Stimulated activated CD4-positive, alpha-beta T cell treated with anti-CD3 and anti-CD28 coated beads, Interleukin-1b, Interleukin-23, amount 100 ng/mL, for 1 hour (primary cell): ENCODE measurements at places on chromosomes 2 and 18.

DNA sequence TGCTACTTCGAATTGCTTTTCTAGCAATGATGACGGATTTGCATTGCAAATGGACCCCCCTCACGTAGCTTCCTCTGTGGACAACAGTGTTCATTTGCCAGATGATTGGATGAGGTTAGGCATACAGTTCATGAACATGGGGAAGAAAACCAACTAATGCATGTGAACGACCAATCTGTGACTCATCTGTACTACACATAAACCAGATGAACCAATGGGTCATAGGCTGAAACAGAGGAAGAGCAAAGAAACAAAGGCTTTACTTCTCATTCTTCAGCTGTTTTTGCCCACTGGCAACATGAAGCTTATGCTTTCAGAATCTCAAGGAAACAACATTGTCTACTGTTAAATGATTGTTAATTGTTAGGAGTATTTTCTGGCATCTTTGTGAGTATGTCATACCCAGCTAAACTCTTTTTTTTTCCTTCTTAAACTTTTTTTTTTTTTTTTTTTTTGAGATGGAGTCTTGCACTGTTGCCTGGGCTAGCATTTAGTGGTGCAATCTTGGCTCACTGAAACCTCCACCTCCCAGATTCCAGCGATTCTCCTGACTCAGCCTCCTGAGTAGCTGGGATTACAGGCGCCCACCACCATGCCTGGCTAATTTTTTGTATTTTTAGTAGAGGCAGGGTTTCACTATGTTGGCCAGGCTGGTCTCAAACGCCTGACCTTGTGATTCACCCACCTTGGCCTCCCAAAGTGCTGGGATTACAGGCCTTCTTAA is 35.5 kb downstream of the EFEMP1 start:
- DNase-seq = no peak

GRCh38 chr2:46036929-46037328 is 260.3 kb upstream of the EPAS1 start:
- no peak for DNase-seq

DNA sequence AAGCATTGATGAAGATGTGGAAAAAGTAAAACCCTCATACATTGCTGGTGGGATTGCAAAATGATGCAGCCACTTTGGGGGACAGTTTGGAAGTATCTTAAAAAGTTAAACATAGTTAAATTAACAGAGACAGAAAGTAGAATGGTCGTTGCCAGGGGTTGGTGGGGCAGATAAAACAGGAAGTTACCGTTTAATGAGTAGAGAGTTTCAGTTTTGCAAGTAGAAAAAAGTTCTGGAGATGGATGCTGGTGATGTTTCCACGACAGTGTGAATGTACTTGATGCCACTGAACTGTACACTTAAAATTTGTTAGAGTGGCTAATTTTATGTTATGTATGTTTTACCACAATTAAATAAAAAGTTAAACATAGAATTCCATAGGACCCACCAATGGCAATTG is 44.5 kb upstream of the EGR4 start:
- no peak for DNase-seq

DNA sequence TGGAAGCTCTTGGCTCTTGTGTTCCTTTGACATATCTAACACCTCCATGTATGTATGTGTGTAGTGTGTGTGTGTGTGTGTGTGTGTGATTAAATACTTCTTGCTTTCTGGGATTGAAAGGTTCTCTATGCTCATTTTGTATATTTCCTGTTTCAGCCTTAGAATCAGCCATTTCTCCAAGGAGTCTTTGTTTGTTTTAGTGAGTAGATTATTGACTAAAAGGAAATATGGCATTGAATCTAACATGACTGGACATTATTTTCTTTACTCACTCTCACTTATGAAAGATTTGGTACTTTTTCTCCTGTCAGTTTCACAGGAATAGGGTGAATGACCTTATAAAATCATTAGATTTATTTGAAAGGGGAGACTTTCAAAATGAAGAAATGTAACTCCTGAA is 413.8 kb upstream of the SLC14A2 start:
- DNase-seq = no peak

GRCh38 chr2:206876216-206876860 is 63.0 kb upstream of the CPO start:
- DNase-seq = no peak

DNA sequence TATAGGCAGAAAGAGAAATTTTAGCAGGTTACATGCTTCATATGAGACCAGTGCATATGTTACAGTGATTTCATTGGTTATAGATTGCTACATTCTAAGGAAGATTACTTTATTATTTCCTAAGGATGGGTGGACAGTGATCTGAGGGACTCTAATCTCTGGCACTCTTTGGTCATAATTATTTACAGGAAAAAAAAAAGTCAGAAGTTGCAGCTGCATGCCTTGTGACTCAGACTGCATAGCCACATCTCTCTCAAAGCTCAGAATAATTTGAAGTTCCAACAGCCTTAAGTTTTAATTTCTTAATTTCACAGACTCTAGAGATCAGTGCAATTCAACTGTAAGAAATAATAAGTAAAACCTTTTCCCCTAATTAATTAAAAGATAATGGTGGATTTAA is 27.1 kb upstream of the BARD1 start:
- DNase-seq = no peak

GRCh38 chr2:7835151-7835550 is 846.7 kb upstream of the ID2 start:
- DNase-seq = no peak

DNA sequence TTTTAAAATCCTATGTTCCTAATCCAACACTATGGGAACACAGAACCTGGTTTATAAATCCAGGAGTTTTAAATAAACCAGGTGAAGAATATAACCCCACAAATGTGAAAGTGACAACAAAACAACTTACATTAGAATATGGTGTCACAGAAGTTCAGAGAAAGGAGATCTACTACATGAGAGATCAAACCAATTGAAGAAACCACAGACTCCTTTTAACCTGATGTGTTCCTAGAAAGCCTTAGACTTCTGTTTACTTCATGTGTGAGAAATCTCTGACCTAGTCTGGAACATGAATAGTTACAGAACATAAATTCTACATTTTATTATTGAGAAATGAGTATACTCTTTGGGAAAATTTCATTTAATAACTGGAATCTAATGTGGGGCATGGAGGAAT is 165.3 kb downstream of the FTCDNL1 start:
- DNase-seq = no peak

DNA sequence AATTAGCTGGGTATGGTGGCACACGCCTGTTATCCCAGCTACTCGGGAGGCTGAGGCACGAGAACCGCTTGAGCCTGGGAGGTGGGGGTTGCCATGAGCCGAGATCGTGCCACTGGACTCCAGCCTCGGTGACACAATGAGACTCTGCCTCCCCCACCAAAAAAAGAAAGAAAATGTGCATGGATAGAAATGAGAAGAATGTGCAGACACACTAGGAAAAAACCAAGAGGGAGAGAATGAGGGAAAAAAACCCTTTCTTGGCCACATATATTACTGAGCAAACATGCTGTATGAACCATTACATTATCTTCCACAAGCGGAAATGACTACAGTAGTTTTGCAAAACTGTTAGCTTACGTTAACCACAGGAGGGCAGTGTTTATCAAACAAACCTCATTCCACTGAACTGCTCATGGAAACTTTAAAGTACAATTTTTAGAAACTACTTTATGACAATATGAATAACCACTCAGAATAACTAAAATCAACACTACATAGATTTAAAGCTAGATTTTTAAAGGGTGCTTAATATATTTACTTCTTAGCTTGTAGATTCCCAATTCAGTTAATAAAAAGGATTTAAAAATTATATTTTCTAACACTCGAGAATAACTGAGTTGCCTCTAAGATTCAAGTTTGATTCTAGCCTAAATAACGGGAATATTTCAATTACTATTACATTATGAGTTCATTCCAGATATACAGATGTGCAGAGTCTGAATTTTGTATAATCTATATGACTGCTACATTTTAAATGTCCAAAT is 26.4 kb downstream of the ASXL2 start:
- no peak for DNase-seq

DNA sequence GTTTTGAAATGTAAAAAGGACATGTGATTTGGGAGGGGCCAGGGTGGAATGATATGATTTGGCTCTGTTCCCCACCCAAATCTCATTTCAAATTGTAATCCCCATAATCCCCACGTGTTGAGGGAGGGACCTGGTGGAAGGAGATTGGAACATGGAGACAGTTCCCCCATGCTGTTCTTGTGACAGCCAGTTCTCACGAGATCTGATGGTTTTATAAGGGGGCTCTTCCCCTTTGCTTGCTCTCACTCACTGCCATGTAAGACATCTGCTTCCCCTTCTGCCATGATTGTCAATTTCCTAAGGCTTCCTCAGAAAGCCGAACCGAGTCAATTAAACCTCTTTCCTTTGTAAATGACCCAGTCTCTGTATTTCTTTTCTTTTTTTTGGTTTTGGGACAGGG is 39.2 kb downstream of the FECH start:
- DNase-seq = no peak

DNA sequence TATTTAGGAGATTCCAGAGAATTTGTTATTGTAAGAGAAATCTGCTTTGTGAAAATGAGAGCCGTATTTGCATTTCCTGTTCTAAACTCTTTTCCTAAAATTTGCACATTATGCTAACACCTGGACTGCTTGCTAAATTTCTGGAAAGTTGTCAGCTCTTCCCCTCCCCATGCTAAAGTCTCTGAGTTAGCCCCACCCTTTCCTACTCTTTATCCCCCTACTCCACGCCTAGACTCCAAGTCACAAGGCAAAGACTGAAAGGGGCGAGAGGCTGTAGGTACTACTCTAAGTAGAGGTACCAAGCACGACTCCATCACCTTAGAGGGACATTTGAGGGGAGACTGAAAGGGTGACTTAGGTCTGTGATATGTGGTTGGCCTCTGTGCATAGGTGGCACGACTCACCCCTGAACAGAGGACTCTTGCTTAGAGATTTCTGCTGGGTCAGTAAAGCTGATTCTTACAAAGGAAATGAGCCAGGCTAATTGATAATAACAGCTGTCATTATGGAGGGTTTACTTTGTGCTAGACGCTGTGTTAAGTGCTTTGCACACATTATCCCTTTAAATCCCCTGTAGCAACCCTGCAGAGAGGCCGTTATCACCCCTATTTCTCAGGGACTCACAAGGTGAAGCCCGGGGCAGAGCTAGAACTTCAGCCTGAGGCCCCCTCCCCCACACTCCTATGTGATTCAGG is 373.5 kb downstream of the EN1 start:
- DNase-seq = no peak

- DNase-seq = no peak
Measured at GRCh38 chr2:100589527-100589926, 26.7 kb downstream of the PDCL3 start.

- no peak for DNase-seq
Measured at GRCh38 chr2:190910341-190911136, 29.9 kb downstream of the GLS start.

DNA sequence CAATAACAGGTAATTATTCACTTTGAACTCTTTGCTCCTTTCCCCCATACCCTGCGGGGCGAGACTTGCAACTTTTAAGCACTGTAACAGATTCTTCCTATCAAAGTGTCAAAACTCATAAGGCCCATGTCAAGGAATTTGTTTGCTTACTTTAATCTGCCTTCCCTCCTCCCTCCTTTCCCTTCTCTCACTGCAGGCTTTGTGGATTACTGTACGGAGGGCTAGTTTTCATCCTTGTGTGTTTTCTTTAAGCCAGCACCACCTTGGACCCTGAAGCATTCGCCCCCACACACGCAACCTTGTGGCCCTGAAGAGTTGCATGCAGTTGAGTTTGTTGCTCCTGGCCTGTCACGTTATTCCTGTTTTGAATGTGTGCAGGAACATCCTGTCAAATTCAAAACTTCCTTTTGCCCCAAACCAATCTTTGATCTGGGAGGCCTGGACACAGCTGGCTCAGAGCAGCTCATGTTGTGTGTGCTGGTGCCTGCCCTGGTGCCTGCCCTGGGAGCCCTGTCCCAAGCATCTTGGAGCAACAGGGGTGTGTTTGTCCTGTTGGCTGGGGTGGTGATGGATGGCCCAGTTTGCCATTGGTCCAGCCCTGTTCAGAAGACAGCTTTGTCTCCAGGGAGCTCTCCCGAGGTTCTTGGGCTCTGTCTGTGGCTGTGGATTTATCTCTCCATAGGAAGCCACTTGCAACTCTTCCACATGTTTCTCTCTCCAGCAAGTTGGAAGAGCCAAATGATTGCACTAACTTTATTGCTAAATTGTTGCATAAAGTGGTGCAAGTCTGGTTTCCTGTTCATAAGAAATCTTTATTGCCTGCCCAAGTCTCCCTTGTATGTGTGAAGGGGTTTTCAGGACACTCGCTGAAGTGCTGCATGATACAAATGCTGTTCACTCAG is 199.6 kb downstream of the VAPA start:
- no peak for DNase-seq

DNA sequence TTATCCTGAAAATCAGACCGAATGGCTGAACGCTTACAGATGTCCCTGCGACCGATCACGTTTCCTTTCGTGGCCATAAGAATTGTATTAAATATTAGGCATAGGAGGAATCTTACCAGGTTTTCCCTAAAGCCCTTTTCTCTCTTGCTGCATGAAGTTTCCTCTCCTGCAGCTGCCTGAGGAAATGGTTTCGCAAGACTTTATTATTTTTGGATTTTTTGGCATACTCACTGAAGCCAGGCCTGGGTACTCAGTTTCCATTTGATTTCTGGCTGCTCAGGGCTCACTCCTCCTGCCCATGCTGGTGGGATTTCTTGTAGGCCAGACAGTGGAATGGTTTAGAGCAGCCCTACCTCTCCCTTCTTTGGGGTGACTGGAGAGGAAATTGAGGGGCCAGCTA is 114.0 kb downstream of the KLHL29 start:
- no peak for DNase-seq

- no peak for DNase-seq
Measured at GRCh38 chr18:72160510-72161445, 383.4 kb downstream of the CBLN2 start.

DNA sequence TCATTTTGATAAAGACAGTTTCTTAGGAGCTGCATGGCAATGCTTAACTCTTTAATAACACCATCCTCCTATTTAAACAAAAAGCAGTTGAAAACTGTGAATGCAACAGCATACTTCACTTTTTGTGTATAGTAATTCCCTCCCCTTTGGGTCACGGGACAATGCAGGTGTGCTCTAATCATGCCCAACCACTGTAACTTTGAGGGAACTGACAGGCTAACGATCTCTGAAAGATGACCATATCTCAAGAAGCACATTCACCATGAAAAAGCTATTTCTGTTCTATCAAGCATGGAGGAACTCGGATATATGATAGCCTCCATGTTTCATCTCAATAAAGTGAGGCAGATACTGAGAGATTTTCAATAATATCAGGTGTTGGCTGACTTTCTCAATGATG is 81.1 kb upstream of the CD226 start:
- no peak for DNase-seq

- DNase-seq = no peak
Measured at GRCh38 chr2:214730800-214731407, 78.6 kb downstream of the BARD1 start.
